Anterior cingulate cortex (tissue), 58 donors: ENCODE measurements at places on chromosomes 12 and 14.

- no peak for DNase-seq
Measured at GRCh38 chr12:123941624-123942237, 30.9 kb downstream of the CCDC92 start.

DNA sequence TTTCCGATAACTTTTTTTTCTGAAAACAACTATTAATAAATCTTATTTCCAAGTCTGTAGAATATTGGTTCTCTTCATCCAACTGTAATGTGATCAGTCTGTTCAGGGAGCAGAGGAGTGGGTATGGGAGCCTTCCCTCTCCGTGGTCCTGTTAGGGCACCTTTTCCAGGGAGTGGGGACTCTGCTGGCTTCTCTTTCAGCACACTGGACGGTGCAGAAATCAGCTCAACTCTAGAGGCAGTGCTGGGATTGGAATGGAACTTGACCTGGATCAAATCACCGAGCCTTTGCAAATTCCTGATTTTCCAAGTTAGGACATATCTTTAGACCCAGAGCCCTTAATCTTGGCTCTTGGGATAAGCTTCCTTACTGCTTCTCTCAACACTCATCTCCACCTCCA, 630.4 kb downstream of the DIO2 start:
- DNase-seq, result no peak

GRCh38 chr12:88334271-88334670, 192.2 kb downstream of the TMTC3 start:
- DNase-seq, result no peak

DNA sequence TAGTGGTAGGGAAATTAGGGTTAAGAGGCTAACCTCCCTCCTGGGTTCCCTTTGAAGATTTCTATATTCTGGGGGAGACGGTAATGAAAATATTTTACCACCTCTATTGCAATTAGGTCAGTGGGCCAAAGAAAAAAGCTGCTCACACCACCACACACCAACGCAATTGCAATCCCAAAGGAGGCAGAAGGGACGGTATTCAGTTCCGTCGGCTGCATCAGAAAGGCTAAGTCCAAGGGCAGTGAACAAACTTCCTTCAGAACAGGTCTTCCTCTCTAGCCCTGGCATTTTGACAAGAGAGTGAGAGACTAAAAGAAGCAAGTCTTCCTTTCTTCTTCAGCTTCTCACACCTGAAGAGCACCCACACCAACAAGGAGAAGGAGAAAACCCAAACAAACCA, 51.2 kb downstream of the OTX2 start:
- no peak for DNase-seq

DNA sequence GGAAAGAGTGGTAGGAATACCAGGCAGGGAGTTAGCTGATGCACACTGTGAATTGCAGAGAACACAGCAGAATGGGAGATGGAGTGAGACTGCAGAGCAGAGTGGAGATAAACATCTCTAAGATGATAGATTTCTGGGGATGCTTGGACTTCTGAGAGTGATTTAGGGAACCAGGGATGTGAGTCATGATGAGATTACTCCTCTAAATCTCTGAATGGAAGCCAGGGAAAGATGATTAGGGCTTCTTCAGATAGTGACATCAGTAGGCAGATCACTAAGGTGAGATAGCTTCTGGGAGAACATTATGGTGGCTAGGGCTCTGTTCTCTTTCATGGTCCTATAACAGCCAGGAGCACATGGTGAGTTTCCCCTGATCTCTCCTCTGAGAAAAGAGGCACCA, 501.5 kb upstream of the USP15 start:
- DNase-seq, result no peak

GRCh38 chr14:76958980-76959710, 69.4 kb downstream of the IRF2BPL start:
- DNase-seq, result no peak

- DNase-seq, result no peak
Measured at GRCh38 chr12:123099560-123100192, 51.2 kb downstream of the PITPNM2 start.

DNA sequence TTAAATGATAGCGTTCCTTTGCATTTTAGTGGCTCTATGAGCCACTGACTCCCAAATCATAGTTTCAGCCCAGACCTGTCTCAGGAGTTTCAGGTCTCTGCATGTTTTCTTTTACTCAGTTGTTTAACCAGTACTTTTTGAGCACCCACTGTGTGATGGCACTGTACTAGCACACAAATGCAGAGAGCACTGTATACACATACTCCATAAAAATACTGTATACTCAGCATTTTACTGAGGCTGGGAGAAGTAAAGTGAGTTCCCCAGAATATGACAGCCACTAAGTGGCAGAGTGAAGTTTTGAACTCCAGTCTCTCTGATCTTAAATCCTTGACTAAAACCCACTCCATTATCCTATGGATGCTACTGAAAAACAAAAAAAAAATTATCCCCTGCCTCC, 76.0 kb upstream of the HSPB8 start:
- DNase-seq, result no peak

GRCh38 chr14:68377459-68377858, 415.4 kb downstream of the ZFP36L1 start:
- peak; percentile 77 for DNase-seq
